ENCODE measurements at places on chromosomes 3 and 15. TPM values are rescaled to one million over a fixed set of nuclear protein-coding genes. Genes with fewer than 3 reads are reported as not detected.
A peak's percentile ranks its signal among the peaks of the same experiment; 100 is the strongest.

DNA sequence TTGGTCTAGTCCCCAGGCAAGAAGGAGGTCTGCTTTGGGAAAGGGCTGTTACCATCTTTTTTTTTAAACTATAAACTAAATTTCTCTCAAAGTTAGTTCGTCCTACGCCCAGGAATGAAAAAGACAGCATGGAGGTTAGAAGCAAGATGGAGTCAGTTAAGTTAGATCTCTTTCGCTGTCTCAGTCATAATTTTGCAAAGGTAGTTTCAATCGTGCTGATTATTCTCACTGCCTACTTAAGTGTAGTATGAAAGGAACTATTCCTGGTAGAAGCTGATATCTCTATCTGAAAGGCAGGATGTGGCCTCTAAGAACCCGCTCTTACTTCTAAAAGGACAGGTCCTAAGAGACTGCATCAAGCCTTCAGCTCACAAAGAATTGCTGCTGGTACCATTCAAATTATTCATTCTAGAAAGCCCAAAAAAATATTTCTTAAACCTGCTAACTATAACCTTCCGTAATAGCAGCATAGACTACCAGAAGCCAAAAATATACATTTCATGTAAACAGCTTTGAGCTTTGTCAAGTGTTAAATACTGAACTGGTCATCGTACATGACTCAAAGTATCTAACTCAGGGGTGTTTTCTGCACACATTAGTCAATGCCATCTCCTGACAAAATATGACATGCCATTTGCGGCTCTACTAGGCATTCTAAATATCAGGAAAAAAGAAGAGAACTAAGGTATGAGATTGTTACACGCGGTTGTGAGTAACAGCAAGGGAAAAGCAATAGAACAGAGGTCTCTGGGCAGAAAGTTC, 96.0 kb upstream of the CCDC80 start:
- no peak for DNase-seq

- DNase-seq = peak; percentile 36
Measured at GRCh38 chr3:33883538-33883950, 85.1 kb downstream of the PDCD6IP start.

DNA sequence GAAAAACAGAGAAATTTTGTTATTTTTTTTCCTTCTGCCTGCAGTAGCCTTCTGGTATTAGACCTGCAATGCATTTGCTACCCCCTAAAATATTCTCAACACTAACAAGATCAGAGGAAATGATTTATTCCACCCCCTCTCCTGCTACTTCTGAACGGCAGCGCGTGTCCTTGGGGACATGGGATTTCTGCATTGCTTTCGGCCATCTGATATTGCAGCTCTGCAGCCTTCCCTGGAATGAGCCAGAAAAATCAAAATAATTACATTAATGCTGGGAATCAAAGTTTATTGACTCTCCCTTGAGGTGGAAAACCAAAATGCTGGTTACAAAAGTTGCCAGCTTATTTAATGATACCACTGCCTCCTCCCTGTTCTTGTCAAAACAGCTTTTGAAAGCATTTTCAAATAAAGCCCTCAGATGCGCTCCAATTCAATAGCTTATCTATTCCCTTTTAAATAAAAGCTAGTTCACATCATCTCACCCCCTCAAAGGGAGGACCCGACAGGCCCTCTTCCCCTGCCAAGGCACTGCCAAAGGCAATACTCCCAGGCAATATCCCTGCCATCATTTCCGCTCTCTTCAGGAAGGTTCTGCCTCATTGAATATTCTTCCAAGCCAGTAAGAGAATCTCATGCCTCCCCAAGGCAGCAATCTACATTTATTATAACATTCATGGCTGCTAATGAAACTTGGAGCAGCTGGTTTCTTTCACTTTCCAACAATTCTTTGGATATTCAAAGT, 96.6 kb downstream of the FHIT start:
- DNase-seq = no peak

GRCh38 chr15:76987896-76988860, 6.7 kb upstream of the PSTPIP1 start:
- DNase-seq = no peak

PP2D1 gene
- total RNA-seq = not detected

CP gene
- 2.7 TPM for total RNA-seq

DNA sequence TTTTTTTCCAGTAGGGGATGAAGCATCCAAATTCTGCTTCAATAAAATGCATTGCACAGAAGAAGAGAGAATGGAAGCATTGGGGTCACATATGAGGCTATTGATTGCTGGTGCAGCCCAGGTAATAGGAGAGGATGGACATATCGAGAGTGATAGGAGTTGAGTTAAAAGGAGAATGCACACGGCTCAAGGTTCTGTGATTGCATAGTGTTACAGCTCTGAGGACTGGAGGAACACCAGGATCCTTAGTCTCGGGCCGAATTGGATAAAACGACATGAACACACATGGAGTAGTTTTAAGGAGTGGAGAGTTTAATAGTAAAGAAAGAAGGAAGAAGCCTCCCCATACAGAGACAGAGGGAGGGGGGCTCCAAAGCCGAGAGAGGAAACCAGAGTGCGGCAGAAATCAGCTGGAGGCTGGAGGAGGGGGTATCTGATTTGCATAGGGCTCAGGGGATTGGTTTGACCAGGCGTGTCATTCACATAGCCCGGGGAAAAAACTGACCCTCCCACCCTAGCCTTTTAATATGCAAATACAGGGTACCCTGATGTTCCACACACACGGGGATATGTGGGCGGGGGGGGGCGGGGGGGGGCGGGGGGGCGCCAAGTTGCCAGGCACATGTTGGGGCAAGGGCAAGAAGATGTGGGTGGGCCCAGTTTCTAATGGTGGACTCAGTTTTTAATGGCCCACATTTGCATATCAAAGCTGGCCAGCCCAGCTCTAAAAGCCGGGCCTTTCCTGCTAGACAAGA, 156.9 kb downstream of the AGBL1 start:
- no peak for DNase-seq

- peak; percentile 99 for DNase-seq
Measured at GRCh38 chr3:141302364-141303141, 65.8 kb upstream of the ZBTB38 start.

GPR176 gene
- 75.9 TPM for total RNA-seq

DNA sequence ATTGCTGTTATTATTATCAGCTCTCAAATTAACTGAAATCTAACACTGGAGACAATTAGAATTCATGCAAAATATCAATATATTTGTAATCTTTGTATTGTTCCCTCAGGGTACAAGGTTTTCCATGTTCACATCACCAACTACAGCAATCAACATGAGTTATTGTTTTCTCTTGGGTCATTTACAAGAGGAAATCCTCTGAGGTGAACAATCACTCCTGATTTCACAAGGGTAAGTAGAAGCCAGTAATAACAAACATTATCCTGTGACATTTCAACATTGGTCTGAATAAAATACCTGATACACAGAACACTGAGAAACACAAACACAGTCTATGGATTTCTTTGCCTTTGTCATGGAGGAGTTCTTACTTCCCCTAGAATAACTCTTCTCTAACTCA, 174.0 kb downstream of the SUCNR1 start:
- DNase-seq = peak; percentile 60

- DNase-seq = peak; percentile 15
Measured at GRCh38 chr3:24161841-24162240, 216.8 kb downstream of the NR1D2 start.

GRCh38 chr3:34856081-34856947, 783.0 kb upstream of the ARPP21 start:
- DNase-seq = no peak

FGD5 gene
- total RNA-seq = 0.05 TPM

GRCh38 chr15:55226127-55226526, 29.4 kb upstream of the RSL24D1 start:
- DNase-seq = no peak

DNA sequence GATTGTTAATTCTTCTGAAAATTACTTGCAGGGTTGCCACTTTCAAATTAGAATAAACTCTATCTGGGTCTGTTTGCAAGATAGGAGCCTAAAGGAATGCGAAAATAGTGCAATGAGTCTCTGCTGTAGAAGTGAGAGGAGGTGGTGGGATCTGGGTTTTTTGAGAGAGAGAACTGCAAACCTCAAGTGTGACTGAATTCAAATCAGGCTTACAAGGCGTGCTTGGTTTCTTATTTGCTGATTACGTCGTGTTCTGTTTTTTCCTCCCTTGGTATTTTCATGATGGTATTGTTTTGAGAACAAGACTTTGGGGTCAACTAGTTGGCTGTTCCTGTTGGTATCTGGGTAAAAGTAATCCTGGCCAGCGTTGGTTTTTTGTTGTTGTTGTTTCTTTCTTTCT, 490.9 kb upstream of the CFAP20DC start:
- DNase-seq = peak; percentile 39

CHRNA7 gene
- total RNA-seq = 2.0 TPM

SRGAP3 gene
- total RNA-seq = 0.57 TPM

GRCh38 chr15:77738441-77739302, 106.0 kb upstream of the LINGO1 start:
- DNase-seq = no peak

DNA sequence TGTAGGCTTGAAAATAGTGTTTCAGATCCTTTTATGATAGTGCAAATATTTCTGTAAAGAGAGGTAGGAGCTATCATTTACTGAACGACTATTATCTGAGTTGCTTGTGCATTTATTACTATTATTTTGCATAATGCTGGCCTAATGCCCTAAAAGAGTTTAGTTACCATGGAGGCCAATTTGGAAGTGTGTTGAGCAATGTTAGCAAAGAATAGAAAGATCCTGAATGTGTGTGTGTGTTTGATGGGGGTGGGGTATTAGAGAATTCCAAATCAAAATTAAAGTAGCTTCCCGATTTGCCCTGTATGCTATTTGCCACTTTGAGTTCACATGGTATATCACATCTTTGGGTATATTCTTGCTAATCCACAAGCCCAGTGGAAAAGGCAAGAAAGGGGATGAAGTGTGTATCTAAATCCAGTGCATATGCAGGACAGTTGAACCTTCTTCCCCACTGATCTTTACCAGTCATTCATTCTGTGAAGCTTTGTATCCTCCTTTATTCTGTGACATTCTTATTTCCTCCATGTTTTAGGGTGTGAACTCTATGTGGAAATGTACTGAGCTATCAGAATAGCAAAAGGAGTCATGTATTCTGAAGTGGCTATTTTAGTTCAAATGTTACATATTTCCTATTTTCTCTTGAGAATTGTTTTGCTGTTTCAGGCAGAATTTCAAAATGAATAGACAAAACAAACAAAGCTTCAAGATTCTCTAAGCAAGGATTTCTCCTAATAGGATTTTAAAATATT, 45.7 kb upstream of the PLSCR5 start:
- no peak for DNase-seq

SLC24A5 gene
- not detected for total RNA-seq

DNA sequence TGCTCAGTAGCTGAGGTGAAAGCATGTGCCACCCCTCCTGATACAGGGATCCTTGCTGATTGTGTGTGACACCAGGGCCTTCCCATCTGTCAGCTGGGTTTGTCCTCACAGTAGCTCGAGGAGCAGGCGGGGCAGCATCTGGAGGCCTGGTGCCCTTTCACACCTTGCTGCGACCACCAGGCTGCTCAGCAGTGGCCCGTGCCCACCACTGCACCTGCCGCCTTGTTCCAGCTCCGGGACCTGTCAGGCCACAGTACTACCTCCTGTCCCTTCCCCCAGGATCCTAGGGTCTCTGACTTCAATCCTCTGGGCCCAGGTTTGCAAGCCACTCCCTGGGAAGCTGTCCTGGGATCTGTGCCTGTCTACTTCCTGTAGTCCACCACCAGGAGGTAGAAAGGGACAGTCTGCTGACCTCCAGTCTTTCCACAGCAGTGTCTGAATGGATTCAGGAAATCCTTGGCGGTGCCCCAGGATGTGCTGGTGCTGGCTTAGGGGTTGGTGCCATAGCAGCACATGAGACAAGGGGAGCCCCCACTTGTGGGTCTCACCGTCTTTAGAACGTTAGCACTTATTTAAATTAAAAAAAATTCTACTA, 27.5 kb downstream of the APBA2 start:
- peak; percentile 38 for DNase-seq

ZBTB11 gene
- 15.6 TPM for total RNA-seq

DNA sequence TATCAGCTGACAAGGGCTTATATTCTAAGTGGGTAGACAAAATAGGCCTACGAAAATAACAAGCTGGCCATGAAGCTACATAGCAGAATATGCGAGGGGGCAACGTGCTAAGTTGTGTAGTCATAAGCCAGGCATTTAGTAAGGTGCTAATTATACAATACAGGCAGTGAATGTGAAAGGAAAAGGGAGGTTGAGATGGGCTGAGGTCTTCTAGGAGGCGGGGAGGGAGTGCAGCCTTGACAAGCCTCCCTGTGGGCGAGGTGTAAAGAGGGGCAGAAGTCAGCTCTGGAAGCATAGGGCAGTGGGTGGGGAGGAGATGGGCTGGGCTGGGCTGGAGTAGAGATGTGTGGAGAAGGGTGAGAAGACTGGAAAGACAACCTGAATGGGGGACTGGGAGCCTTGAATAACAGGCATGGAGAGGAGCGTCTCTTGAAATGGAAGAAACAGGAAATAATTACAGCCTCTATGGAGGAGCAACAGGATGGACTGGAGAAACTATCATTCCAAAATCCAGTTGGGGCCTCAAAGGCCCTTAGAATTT, 1.2 kb downstream of the TIGIT start:
- DNase-seq = no peak

MORC1 gene
- 0.02 TPM for total RNA-seq

DNA sequence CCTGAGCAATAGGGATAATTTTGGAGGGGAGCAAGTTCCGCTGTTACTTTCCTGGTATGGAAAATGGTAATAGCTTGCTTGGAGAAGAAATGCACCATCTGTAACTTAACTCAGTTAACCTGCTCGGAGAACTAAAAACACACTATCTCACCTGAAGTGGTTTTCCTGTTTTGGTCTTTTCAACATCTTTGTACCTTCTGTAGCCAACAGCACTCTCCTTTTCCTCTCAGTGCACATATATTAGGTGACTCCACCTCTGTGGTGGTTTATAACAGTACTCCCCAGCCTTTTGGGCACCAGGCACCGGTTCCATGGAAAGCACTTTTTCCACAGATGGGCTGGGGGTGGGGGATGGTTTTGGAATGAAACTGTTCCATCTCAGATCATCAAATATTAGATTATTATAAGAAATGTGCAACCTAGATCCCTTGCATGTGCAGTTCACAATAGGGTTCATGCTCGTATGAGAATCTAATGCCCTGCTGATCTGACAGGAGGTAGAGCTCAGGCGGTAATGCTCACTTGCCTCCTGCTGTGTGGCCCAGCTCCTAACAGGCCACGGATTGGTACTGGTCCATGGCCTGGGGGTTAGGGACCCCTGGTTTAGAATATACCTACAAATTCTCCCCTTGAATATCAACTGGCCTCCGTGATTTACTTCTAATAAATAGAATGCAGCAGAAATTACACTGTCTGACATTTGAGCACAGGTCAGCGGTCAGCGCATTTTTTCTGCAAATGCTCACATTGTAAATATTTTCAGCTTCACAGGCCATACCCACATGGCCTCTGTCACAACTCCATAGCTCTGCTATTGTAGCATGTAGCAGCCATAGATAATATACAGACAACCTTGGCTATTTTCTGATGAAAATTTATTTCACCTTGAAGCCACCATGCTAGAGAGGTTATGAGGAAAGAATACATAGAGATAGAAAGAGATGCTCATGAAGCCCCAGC, 83.8 kb upstream of the SUCLG2 start:
- DNase-seq = no peak

DNA sequence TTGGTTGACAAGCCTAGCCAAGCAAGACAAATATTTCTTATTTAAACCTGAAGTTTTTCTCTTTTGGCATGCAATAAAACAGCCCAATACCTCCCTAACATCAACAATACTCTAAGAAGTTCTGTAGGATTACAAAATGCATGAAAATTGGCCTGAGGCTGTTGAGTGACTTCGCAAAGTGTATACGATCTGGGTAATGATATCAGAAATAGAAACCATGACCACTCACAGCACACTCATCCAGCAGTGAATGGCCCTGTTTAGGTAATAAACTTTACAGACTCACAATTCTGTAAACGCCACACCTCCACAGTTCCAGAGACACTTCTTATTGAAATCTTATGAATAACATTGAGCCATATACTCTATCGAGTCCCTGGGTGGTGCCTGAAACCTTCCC, 83.0 kb upstream of the NAALADL2 start:
- DNase-seq = peak; percentile 83

SERF2 gene
- 1,826 TPM for total RNA-seq

All from M059J (cell line).